COR-L47 (cell line): ENCODE measurements at places on chromosomes 6 and 20.

- no peak for DNase-seq
Measured at GRCh38 chr6:134147034-134147533, 94.7 kb upstream of the SLC2A12 start.

DNA sequence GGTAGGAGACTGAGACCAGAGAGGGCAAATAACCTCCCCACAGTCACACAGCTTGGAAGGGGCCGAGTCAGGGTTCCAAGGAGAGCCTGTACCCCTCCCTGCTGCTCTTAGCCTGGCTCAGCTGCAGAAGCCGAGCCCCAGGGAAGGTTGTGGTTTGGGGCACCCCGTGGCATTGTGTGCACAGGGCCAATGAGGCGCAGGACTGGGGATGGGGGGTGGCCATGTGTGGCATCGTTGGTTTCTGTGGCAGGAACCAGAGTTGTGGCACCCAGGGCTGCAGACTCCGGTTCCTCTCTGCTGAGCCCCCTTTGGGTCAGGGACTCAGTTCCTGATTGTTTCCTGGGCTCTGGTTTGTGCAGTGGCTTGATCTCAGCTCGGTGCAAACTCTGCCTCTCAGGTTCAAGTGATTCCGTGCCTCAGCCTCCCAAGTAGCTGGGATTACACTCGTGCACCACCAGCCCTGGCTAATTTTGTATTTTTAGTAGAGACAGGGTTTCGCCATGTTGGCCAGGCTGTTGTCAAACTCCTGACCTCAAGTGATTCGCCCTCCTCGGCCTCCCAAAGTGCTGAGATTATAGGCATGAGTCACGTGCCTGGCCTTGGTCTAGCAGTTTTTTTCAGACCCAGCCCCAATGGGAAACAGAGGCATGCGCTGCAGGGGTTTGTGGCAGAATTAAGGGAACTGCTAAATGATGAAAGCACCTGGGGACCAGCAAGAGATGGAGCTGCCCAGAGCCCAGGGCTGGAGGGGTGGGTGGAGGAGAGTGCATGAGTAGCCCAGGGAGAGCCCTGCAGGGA lies 221.0 kb upstream of the SULF2 start:
- DNase-seq, result no peak

GRCh38 chr6:22071270-22072041 lies 225.4 kb downstream of the PRL start:
- DNase-seq, result no peak

DNA sequence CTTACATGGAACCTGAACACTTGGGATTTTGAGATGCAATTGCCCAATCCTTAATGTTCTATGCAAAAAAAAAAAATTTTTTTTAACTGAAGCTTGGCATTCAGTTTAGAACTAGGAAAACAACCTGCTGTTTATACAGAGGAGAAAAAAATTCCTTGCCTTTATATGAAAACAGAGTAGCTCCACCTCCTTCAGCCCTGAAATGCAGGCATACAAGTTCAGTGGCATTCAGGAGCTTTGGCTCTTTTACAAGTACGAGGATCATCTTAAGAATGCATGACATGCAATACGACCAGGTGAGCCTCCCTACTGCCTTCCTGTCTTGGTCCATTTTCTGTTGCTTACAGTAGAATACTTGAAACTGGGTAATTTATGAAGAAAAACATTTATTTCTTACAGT lies 20.4 kb downstream of the PAX1 start:
- DNase-seq, result no peak

- DNase-seq, result no peak
Measured at GRCh38 chr6:133768656-133769295, 120.1 kb upstream of the TCF21 start.

DNA sequence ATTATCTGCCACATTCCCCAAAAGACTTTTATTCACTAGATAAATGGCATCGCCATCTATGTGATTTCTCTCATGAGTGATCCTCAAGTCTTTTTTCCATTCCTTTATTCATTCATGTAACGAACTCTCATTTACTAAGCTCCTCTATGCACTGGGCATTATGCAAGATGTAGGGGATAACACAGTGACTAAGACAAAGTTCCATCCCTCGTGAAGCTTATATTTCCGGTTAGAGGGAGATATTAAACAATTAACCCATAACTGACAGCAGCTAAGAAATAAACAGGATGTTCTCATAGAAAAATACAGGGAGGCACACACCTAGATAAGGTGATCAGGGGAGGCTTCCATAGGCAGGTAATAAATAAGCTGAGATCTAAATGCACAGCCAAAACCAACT lies 17.2 kb upstream of the PREX1 start:
- no peak for DNase-seq

- DNase-seq, result no peak
Measured at GRCh38 chr6:127933852-127934840, 33.3 kb upstream of the THEMIS start.

- DNase-seq, result no peak
Measured at GRCh38 chr20:49507741-49508434, 25.4 kb upstream of the KCNB1 start.

- no peak for DNase-seq
Measured at GRCh38 chr6:100838011-100838410, 43.1 kb downstream of the ASCC3 start.

DNA sequence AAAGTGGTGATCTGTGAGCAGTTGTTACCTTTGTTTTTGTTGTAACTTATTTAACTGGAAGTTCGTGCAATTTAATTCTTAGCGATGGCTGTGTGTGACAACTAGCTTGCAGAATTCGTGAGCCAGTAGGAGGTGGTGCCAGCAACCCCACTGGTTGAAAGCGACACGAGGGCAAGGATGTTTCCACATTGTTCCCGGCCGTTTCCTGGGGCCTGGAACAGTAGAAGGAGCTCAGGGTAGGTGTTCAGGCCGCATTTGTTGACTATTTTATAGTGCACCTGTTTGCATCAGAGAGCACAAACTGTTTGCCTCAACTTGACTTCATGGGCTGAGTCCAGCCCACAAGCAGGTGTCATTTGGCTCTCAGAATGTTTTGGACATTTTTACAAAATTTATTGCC lies 112.1 kb upstream of the PTPN1 start:
- no peak for DNase-seq

GRCh38 chr6:164163239-164163638 lies 748.7 kb downstream of the QKI start:
- DNase-seq, result no peak

DNA sequence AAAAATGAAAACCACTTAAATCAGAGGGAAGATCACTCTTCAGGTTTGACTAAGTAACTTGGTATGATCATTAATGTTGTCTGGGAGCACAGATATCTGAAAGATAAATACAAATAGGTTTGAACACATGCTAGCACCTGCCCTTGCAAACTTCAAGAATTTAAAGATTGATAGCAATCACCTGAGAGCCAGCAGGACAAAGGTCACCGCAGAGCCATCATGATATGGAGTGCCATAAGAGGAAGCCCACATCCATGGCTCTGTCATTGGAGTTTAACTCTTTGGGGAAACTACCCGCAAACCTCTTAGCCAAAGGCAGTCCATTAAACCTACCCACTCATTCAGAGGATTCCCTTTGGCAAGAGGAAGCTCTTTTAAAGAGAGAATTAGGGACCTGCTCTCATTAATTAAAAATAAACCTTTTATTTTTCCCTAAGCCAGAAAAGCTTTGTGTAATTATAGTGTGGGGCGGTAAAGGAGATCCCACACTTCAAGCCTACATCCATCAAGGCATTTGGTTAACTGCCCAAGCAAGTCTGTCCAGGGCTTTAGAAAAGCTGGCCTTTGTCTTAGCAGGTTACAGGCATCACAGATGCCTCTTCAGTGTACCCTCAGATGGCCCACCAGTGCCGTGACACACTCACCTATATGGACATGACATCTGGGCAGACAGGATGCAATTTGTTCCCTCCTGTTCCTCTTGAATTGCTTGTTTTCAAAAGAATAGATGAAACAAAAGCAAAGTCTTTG lies 73.0 kb downstream of the SASH1 start:
- DNase-seq, result no peak

DNA sequence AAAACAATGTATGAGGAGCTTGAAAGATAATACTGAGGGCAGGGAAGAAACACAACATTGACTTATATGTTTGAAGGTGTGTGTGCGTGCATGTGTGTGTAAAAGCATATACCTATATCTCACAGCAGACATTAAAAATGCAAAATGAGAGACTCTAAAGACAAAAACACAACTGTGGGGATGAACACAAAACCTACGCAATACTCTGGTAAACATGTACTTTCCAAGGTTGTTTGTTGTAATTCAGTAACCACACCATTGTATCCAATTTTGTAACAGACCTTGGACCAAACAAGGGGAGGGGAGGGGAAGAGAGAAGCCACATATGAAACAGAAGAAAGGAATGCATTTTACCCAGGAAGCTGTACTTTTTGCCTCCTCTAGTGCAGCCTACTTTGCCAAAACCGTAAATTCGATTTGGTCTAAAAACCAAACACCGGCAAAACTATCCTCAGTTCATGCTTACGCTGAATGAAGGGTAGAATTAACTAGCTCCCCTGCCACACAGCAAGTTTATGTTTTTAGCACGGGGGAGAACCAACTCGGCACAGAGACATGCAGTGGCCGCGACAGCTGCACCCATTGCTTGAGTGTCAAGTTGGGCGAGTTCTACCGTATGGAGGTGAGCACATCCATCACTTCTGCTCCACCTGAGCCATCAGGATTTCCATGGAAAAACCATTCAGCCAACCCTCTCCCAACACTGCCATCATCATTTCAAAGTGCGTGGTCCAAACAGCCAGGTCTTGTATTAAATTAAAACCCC lies 50.0 kb downstream of the CNKSR3 start:
- DNase-seq, result no peak

GRCh38 chr6:135465903-135466302 lies 31.6 kb downstream of the AHI1 start:
- no peak for DNase-seq

DNA sequence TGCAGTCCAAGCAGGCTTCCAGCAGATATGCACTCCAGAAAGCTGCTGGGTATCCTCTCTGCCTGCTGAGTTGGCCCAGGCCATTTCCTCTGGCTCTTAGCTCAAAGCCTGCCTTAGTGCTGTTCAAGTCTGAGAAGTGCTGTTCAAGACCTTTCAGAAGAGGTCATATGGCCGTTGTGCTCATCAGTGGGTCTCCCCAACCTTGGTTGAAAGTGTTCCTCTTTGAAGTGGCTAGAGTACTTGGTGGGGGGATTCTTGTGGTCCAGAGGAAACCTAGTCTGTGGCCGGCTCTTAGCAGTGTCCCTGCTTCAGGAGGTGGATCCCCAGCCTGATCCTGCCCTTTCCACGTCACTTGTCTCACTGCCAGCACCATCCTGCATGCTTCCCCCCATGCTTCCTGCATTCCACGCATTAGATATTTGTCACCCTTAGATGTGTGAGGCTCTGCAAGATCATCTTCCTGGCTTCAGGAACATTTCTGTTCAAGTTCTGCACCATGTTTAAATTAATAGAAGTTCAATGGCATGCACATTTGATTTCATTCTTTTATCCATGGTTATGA lies 105.0 kb downstream of the FIG4 start:
- DNase-seq, result no peak

DNA sequence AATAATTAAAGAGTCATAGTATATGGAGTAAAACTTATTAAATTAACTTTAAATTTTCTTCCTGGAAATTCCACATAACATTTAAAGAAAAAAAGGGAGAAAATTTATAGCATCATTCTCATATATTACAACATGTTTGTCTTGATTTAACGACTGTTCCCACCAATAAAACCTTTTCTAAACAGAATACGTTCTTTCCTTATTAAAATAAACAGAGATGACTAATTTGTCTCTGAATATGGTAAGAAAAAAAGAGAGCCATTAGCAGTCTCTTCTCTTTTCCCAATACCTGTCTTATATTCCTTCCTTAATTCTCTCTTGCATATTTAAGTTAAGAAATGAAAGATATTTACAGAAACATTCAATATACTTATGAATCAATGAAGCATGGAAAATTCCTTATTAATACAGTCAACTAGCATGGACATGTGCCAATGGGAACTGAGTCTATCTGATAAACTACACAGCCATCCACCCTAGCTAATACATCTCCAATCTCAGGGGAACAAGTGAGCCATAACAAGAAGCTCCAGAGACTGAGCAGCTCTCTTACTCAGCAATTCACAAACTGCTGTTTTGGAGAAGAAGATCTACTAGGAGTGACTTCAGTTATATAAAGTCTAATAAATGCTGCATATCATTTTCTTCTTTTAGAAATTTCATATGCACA lies 347.1 kb upstream of the MANEA start:
- no peak for DNase-seq

DNA sequence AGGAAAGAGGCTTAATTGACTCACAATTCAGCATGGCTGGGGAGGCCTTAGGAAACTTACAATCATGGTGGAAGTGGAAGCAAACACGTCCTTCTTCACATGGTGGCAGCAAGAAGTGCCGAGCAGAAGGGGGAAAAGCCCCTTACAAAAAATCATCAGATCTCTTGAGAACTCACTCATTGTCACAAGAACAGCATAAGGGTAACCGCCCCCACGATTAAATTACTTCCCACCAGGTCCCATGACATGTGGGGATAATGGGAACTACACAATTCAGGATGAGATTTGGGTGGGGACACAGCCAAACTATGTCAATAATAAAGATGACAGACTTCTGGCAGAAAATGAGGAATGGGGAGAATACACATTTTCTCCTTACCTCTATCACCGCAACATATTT lies 20.5 kb upstream of the OCSTAMP start:
- no peak for DNase-seq

DNA sequence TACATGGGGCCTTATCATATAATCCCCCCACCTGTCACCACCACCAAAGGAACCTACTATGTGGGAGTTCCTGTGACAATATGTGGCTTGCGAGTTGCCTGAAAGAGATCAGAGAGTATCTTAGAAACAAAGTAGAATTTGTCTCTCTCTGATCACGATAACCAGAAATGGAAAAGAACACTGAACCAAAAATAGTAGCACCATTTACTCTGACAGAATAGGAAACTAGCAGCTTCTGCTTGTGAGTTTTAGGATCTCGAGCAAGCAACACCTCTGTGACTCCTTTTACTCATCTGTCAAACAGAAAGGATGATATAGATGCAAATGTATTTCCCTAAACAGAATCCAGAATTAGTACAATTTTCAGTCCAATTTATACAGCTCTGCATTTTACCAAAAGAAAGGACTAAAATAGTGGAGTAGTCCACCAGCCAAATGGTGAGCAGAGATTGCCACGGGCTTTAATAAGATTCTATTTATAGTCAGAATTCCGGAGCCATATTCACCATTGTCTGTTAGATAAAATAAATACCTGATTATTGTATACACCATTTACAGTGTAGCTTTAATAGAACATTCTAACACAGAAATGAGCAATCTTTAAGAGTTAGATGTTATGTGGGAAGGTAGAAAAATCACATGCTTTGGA lies 19.9 kb upstream of the STMND1 start:
- no peak for DNase-seq

DNA sequence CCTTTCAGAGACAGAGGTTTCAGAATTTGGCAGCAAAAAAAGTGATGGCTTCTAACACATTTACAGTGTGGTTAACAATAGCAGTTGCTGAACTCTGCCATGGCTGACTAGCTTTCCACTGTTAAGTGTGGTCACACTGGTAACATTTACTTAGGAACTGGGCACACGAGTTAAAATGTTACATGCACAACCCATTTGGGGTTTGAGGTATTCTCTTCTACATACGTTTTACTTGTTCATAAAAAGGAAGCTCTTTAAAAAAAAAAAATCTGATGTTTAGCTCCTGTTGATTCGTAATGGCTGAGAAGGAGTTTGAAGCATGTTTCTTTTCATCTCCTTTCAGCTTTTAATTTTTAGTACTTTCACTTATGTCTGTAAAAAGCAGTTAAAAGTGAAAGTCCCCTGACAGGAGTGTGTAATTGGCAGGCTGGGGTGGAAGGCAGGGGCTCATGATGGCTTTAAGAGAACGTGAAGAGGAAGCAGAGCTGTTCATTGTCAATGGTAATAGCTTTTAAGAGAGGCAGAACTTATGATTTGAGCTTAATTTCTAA lies 245.9 kb downstream of the FARS2 start:
- DNase-seq, result no peak
